ENCODE measurements at places on chromosomes 4 and X.

DNA sequence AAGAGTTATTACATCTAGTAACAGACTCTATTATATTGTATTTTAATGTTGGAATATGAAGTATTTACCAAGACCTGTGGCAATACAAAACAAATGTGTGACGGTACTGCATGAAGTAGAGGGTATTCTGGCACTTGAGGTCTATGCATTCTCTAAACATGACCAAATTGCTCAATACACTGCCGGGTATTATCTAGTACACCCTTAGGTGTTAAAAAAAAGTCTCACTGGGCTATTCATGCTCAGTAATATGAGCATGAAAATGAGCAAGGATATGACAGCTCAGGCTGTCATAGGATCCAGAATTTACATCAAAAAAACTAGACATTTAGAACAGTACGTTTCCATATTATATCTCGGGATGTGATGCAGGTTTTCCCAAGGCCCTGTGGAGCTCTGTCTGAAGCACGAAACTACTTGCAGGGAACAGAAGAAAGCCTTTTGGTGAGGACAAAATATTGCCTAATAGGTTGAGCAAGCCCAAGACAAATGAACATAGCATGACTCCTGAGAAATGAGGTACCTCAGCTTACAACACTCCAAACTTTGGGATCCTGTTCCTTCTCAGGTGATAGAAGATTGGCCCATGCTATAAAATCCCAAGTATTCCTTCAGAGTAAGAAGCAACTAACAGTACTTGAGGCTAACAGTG, 74.1 kb upstream of the MAOA start:
- DNase-seq = no peak

DNA sequence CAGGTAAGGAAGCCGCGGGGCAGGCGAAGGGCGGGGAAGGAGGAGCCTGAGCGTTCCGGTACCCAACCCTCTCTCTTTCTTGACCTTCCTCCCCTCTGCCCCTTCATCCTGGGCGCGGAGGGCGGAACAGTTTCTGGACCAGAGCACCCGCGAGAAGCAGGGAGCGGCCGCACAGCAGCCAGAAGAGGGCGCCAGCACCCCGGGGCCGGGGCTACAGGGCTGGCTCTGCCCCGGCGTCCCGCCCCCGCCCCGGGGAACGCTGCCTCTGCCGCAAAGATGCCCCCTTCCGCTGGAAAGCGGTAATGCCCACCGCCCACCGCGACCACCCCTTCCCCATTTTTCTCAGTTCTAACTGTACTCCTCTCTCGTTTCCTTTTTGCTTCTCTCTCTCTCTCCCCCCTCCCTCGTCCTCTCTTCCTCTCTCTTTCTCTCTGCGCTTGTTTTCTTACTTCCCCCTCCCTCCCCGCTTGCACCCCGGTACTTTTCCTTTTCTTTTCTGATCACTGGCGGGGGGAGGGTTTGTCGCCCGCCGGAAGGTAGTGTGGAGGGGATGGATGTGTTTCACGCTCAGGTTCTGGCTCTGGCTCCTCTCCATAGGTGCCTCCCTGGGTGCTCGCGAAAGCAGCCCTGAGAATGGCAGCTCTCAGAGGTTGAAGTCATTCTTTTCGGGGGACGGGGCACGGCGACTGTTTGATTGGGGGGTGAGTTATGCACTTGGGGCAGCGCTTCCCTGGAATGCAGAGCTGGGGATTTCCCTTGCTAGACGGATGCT, 13.1 kb upstream of the PRDM8 start:
- peak; percentile 90 for DNase-seq

DNA sequence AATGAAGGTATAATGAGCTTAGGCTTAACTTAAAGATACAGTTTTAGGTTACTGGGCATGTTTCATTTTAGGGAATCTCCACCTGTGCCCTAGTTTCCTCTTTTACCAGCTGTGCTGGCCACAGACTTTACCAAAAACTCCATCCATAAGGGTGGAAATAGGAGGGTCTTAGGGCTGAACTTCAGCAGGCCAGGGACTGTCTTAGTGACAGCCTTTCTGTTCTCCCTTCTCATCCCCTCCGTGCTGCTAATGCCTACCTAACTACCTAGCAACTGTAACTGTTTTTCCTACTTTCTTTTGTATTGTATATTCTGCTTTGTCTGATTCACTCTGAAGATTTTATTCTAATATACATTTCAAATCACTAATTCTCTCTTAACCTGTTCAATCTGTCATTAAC, 1375.3 kb downstream of the PCDH18 start:
- DNase-seq = no peak

GRCh38 chrX:151970661-151971060, 3.8 kb downstream of the GABRE start:
- peak; percentile 91 for DNase-seq

- peak; percentile 66 for DNase-seq
Measured at GRCh38 chr4:26235500-26235899, 85.3 kb upstream of the RBPJ start.
